ENCODE measurements at places on chromosomes 16 and 17.

- no peak for DNase-seq
These were observed 81.7 kb upstream of the SDK2 start for GRCh38 chr17:73725794-73726515.

GRCh38 chr17:45406107-45406506 is 26.6 kb downstream of the ARHGAP27 start:
- no peak for DNase-seq

DNA sequence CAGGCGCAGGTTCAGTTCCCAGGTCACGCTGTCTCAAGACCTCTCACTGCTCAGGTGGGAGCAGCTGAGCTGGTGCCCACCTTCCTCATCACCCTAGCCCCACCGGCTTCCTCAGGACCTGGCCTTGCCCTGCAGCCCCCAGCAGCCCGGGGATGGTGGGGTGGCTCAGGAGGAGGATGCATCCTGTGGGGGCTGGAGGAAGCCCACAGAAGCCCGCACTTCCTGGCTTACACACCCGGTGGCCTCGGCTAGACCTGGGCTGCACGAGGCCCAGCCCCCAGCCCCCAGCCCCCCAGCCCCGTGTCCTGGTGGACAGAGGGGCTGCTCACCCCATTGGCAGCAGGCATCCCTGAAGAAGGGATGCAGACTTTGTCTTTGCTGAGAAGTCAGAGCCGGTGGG is 43.4 kb downstream of the BAHCC1 start:
- DNase-seq = no peak

DNA sequence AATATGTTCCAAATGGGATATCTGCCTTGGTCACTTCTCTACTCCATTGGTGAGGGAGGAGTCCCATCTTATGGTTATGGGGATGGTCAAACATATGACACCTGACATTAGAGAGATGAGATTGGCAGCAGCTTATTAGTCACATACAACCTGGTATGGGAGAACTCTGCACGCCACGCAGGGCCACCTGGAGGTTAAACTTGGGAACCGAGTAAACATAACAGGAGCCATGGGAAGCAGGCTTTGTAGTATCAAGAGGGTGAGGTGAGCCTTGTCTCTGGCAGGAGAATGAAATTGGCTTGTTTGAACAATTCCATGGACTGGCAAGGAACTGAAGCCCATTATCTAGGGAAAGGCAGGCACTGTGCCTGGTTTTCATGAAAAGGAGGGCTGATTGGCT is 238.7 kb upstream of the ELAC2 start:
- no peak for DNase-seq

GRCh38 chr17:9026741-9027140 is 5.4 kb downstream of the NTN1 start:
- no peak for DNase-seq

- DNase-seq = no peak
These were observed 59.9 kb downstream of the LGALS9 start for GRCh38 chr17:27690882-27691281.

DNA sequence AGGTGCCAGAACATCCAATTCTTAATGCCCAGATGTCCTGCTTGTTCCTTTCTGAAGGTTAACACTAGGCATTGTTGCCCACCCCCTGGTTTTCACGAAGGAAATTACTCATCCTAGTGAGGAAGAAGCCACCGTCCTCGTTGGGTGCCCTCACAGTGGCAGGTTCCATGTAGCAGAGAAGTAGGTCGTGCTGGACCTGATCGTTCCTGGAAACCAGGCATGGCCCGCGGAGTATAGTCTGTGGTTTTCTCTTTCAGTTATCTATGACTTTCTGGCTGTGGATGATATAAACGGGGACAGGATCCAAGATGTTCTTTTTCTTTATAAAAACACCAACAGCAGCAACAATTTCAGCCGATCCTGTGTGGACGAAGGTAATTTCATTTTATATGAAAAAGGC is 16.5 kb downstream of the RGS11 start:
- no peak for DNase-seq

DNA sequence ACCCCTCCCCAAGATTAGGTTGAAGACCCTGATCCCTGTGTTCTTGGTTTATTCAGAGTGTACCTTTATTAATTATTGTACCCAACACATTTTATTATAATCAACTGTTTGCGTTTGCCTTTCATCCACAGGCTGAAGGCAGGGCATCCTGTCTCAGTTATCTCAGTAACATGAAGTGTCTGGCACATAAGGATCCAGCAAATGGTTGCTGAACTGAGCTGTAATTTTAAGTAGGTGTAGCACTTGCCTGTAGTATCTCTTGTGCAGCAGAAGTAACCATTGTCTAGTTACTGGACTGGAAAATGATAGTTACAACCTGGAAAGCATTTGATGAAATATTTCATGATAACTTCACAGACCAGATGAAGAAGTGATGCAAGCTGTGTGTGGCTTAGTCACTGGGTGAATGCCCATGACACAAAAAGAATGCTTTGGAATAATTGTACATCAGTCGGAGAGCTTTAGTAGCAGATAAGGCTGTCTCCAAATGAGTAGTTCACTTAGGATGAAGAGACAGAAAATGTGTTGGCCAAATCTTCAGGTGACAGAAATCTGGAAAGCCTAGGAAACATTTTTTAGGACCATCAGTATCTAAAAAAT is 56.6 kb downstream of the ESRP2 start:
- DNase-seq = no peak

DNA sequence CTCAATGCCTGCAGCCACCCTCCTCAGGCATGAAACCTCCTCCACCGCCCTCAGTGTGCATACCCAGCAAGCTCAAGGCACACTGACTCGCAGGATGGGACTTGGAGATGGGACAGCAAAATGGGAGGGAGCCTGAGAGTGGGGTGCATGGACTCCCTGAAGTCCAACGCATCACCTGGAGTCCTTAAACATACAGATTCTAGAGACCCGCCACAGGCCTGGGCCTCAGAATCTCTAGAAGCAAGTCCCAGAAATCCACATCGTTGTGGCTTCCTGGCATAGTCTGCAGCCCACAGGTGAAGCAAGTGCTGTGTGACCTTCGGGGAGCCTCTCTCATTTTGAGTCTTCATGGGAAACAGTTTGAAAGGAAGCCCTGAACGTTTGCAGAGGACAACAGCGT is 3.6 kb upstream of the TBX21 start:
- no peak for DNase-seq

GRCh38 chr16:89981414-89981813 is 32.9 kb downstream of the DEF8 start:
- no peak for DNase-seq

GRCh38 chr17:30005709-30006320 is 64.4 kb downstream of the EFCAB5 start:
- DNase-seq = no peak

GRCh38 chr17:39765175-39765574 is 27.4 kb downstream of the GRB7 start:
- DNase-seq = no peak
